ENCODE measurements at places on chromosomes 12 and 14. TPM values are rescaled to one million over a fixed set of nuclear protein-coding genes. Genes with fewer than 3 reads are reported as not detected.
A peak's percentile ranks its signal among the peaks of the same experiment; 100 is the strongest.

- no peak for DNase-seq
Measured at GRCh38 chr14:77024171-77024691, 4.3 kb downstream of the IRF2BPL start.

GRCh38 chr12:100174495-100174894 is 26.1 kb upstream of the ACTR6 start:
- no peak for DNase-seq

GRCh38 chr12:10182354-10183049 is 3.7 kb downstream of the TMEM52B start:
- no peak for DNase-seq

- no peak for DNase-seq
Measured at GRCh38 chr14:56211844-56212243, 93.6 kb downstream of the PELI2 start.

- DNase-seq, result no peak
Measured at GRCh38 chr12:123457980-123458779, at the start of gene SNRNP35. TSS of gene SNRNP35 (plus strand) at chr12:123458139. CDS start at chr12:123465541, 7,402 bp downstream.

DNA sequence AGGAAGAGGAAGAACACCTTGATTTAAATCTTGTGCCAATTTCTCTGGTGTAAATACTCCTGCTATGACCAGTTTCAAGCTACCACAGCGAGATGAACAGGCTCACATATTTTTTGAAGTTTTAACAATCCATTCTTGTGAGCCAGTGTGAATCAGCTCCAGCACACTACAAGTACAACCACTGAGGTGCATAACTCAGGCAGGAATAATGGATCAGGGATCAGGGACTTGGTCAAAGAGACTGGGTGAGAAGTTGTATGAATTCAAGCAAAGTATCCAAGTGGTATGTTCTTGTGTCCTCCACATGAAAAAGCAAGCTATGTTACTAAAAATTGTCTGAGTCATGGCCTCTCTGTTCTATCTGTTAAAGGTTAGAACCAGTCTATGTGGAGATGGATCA is 35.2 kb upstream of the KITLG start:
- no peak for DNase-seq

- no peak for DNase-seq
Measured at GRCh38 chr14:105899657-105900397, 373.4 kb downstream of the TMEM121 start.

GRCh38 chr12:66836623-66837310 is 157.9 kb upstream of the GRIP1 start:
- DNase-seq, result no peak

- no peak for DNase-seq
Measured at GRCh38 chr12:24839268-24839791, 109.6 kb downstream of the BCAT1 start.

DNA sequence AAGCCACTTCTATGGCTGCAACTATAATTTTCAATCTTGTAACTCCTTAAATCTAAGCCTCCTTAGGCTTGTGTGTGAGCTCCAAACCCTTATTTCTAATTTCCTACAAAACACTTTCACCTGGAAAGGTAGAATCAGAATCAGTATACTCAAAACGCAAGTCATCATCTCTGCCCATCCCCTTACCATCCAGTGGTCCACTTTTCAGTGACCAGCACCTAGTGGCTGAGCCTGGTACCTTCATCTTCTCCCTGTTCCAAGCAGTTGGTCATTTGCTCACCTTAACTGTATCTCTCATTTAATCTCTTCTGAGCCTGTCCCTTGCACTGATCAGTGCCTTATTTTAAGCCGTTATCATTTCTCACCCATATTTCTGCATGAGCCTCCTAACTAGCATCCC is 107.9 kb downstream of the PPM1H start:
- no peak for DNase-seq

DNA sequence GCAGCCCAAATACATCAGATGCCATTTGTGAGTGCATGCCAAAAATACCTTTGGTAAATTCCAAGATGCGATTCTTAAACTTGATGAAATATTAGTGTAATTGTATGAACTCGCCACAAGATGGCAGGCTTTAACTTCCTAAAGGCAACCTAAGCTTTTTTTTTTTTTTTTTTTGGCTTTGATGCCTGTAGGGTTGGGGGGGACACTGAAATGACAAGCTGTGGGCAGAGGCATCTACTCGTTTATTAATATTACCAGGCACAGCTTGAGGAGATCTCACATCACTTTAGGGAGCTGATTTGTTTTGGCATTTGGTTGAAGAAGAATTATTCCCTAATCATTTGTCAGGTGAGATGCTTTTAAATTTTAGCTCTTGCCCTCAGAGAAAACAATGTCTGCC is 126.7 kb upstream of the CCDC196 start:
- DNase-seq, result peak; percentile 18

DNA sequence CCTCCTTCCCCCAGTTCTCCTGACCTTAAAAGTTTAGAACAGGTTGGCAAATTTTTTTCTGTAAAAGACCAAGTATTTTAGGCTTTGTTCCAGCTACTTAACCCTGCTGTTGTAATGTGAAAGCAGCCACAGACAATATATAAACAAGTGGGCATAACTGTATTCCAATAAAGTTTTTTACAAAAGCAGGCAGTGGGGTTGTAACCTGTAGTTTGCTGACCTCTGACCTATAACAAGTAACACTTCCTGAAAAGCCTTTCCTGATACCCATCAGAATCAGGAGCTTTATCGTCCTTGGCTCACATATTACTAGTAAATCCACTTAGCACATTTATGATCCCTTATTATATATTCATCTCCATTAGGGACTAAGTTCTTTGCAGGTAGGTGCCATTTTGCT is 13.1 kb upstream of the SMARCC2 start:
- DNase-seq, result no peak

GRCh38 chr12:100675432-100675831 is 101.9 kb downstream of the GAS2L3 start:
- DNase-seq, result peak; percentile 7

DNA sequence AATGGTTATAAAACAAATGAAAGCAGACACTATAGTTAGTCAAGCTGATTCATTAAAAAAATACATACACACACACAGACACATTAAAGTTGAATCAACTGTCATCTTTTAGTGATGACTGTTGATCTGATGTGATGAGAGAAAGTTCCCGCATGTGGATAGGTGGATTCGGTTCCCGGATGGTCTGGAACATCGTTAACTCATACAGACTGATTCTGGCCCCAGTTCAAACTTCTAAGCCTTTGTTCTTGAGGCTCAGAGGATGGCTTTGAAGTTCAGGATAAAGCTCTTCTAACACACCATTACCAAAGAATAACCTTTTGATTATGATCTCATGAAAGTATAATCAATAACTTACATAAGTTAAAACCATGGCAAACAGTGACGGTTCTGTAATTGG is 27.5 kb downstream of the WIF1 start:
- no peak for DNase-seq

- no peak for DNase-seq
Measured at GRCh38 chr12:7375145-7375543, 68.8 kb downstream of the CD163L1 start.

DNA sequence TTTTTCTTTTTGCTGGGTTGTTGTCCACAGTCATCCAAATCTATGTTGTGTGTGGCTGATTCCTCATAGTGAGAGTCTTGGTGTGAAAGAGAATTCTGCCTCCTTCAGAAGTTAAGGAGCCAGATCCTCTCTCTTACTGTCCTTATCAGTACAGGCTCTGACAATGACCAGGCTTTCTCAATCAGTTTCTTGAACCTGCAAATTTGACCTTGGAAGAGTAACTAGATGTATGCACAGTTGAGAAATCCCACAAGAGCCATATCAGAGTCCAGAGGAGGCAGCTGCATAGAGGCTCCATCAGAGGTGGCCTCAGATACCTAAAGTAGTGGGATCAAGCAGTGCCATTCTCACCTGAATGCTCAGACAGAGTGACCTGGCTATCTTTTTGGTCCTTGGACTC is 5.5 kb upstream of the GALC start:
- DNase-seq, result no peak

DNA sequence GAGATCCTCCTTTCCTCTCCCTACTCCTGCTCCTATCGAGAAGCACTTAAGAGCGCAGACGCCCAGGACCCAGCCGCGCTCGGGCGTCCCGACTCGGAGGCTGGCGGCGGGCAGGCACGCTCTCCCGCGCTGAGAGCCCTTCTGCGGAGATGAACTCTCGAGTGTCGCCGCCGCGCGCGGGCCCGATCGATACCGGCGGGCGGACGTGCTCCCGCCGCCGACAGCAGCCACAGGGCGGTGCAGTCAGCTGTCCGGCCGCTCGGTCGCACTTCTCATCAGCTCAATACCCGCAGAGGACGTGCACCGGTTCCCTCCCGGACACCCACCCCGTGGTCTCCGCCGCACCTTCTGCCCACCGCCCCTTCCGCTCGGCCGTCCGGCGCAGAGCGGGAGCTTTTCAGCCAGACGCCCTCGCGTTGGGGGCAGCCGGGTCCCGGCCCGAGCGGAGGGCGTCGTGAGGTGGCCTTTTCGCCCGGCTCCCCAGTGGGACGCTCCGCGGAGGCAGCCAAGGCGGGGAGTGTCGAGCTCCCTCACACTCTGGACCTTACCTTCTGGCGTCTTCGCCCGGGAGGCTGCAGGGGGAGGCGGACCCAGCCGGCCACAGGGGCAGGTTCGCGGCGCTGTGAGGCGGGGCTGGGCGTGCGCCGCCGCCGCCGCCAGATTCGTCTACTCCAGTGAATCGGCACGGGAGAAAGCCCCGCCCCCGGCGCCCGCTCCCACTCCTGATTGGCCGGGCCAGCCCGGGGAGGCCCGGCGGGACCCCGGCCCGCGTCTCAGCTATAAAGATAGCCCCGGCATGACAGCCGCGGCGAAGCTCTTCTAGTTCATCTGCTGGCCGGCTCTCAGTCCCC is at the start of gene INSM2:
Gene INSM2 (plus strand): TSS at position 808 of the 851 bp plus-strand sequence. CDS start 89 bp downstream, outside the sequence.
- no peak for DNase-seq

- DNase-seq, result no peak
Measured at GRCh38 chr14:104306450-104307040, 168.2 kb downstream of the KIF26A start.

DNA sequence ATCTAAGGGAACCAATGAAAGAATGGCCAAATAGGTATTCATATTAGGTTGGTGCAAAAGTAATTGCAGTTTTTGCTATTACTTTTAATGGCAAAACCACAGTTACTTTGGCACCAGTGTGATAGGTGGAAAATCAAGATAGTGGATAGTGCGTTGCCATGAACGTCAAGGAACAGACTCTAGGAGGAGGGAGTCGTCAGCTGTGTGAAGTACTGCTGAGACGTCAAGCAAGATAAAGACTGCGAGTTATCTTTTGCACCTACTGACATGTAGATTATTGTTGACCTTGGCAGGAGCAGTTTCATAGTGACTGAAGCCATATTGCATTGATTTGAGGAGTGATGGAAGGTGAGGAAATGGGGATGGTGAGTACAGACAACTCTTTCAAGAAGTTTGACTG is 8.3 kb downstream of the YLPM1 start:
- no peak for DNase-seq

DNA sequence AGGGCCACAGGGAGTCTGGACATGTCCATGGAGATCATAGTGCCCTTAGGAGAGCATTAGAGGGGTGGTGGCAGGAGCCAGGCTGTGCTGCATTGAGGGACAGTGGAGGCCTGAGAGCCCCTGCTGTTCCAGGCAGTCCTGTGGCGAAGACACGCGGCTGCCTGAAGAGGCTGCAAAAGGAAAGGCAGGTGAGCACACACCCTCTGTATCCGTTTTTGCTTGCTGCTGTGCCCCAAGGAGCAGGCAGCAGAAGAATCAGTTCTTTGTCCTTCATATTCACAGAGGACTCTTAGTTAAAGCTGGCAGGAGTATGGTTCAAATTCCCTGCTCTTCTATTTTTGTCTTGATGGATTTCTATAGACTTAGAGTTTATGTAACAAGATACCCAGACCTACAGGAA is 4.5 kb downstream of the SLC35E3 start:
- no peak for DNase-seq

DNA sequence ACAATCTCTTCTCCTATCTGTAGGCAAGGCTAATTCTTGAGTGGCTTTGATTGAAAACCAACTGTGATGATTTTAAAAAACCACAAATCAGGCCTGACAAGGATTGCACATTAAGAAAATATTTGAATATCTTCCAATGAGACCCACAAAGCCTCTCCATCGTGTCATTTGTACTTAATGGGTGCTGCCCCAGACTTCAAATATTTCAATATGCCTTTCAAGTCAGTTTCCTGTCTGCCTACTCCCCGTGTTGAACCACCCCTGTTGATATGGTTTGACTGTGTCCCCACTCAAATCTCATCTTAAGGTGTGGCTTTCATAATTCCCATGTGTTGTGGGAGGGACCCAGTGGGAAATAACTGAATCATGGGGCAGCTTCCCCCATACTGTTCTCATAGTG is 159.7 kb upstream of the EGLN3 start:
- no peak for DNase-seq

DNA sequence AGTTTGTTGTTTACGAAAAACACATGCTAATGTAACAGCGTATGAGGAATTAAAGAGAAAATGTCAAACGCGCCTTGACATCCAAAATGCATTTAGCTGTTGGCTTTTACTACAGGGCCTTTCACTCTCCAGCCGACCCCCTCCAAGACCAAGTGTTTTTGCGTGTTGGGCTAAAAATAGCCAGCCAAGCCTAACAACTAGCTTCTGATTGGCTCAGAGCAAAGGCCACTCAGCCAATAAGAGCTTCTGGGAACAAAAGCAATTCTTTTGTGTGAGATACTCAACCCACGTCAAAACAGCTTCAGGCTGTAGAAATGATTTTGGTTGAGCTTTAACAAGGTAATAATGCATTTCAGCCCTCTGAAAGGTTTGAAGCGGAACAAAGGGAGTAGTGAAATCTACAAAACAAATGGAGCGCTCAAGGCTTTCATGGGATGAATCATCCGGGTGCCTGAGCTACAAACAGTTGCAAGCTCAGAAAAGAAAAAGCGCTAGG is 198.7 kb upstream of the DCN start:
- DNase-seq, result peak; percentile 91

DNA sequence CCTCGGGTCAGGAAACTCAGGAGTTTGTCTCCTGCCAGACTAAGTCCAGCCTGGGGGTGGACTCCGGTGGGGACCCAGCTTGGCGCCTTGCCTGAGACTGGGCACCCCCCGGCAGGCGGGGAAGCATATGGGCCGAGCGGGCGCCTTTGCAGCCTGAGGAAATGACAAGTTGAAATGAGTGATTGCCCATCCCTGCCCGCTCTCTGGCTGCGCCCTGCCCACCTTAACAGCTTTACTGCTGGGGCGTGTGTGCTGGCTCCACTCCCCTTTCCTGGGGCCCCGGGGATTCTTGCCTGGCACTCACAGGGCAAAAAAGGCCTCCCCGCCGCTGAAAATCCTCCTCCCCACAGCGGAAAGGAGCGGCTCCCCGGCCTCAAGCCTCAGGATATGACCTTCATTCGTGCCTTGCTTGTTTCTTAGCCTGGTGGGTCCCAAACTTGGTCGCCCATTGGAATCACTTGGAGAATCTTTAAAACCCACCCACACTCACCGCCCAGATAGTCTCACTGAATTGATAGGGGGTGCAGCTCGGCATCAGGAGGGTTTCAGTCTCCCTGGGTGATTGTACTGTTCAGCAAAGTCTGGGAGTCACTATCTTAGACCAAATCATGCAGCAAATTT is 1.5 kb downstream of the RFLNA start:
- DNase-seq, result no peak

The LRRIQ1 gene
- 2.3 TPM for total RNA-seq

The SERPINA9 gene
- total RNA-seq, result not detected

The PPFIA2 gene
- not detected for total RNA-seq

The COA8 gene
- 83.8 TPM for total RNA-seq

The PLEKHH1 gene
- total RNA-seq, result 11.5 TPM

The KIF26A gene
- 0.48 TPM for total RNA-seq

The AKAP5 gene
- total RNA-seq, result 1.5 TPM

The HSPB8 gene
- total RNA-seq, result 43.3 TPM

The CPNE6 gene
- not detected for total RNA-seq

The GABARAPL1 gene
- 44.2 TPM for total RNA-seq

The MARK3 gene
- 74.1 TPM for total RNA-seq

The TCHP gene
- total RNA-seq, result 15.0 TPM

The KRT72 gene
- not detected for total RNA-seq

The RHOJ gene
- 0.54 TPM for total RNA-seq

The BIN2 gene
- total RNA-seq, result not detected
